ENCODE measurements at places on chromosomes 4 and X.

DNA sequence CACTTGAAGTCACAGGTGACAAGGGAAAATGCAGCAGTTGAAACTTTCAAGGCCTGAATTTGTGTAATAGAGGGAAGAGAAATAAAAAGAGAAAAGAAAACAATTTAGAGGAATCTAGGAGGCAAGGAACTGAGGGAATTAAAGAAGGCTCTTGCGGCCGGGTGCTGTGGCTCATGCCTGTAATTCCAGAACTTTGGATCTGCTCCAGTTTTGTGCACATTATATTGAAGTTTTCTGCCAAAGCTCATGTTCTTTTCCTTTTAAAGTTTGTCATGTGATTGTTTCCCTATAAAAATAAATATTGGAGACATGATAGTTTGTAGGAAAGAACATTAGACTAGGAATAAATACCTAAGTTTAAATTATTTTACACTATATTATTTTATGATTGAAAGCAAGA lies 433.9 kb upstream of the CPEB2 start:
- no peaks in the 10 kb centered on the region for H3K36me3 ChIP-seq
- no peaks in the 10 kb centered on the region for H3K4me1 ChIP-seq
- no peak overlapping the region for H3K4me3 ChIP-seq
- no peak for DNase-seq
- H3K27me3 ChIP-seq = no peaks in the 10 kb centered on the region

DNA sequence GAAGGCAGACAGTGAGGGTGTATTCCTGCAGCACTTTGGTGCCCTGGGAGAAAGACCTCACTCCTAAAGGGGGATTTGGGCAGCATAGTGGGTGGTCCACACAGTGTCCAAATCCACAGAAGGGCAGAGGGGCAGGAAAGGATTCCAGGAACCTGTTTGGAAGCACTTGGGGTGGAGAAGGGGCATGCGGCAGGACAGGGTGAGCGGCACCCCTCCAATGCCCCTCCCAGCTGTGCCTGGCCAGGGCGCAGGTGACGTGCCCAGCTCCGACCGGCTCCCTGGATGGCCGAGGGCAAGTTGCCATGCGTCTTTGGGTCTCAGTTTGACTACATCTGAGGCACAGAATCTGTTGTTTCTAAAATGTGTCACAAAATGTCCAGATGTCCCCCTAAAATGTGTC lies 66.5 kb upstream of the HMX1 start:
- DNase-seq = no peak
- no peak overlapping the region for H3K27ac ChIP-seq
- H3K4me1 ChIP-seq = no peaks in the 10 kb centered on the region
- H3K36me3 ChIP-seq = no peaks in the 10 kb centered on the region
- H3K27me3 ChIP-seq = peaks cover 7% of the 10 kb centered on the region

DNA sequence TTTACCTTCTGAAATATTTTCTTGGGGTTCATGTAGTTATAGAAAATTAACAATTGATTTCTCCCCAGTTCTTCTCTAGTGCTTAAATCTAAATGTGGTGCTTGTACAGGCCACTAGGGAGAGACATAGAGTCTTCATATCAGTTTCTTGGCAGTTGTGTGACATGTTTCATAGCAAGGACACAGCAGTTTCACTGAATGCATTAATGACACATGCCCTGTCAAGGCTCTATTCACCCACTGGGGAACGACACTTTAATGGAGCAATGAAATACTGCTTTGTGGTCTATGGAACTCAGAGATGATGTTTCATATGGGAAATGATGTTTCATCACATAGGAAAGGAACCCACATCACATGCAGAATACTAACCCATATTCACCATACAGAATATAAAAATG lies 2.8 kb downstream of the VEGFC start:
- no peak overlapping the region for H3K4me3 ChIP-seq
- H3K36me3 ChIP-seq = no peaks in the 10 kb centered on the region
- peaks cover 29% of the 10 kb centered on the region for H3K27me3 ChIP-seq
- DNase-seq = peak; percentile 91
- no peak overlapping the region for H3K27ac ChIP-seq
- peaks cover 14% of the 10 kb centered on the region for H3K4me1 ChIP-seq

DNA sequence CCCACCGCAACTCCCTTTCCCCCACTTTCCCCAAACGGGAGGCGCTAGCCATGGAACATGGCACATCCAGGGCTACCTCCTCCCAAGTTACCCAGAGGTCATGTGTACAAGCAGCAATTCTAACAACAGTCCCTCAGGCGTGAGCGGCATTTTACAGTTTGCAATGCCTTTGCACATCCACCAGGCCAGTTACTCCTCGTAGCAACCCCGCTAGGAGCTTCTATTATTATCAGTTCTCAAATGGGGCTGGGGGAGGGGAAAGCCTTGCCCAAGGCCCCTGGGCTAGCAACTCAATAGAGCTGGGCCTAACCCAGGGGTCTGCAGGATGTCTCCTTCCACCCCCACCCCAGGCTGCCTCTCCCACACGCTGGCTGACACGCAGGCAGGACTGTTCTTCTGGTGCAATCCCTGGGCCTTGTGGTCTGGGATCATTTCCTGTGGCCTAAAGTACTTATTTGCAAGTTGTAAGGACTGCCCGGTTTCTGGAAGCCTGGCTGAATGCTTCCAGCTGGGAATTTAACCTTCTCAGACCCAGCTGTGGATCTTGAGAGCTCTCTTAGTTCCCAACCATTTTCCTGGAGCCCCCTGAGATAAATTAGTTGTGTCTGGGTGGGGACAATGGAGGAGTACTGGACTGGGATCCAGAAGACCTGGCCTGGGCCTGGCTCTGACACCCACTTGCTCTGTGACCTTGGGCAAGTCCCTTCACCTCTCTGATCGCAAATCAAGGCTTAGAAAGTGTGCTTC lies 27.7 kb downstream of the PJA1 start:
- H3K4me3 ChIP-seq = no peak overlapping the region
- no peaks in the 10 kb centered on the region for H3K36me3 ChIP-seq
- H3K4me1 ChIP-seq = no peaks in the 10 kb centered on the region
- no peak for DNase-seq

GRCh38 chrX:153157450-153157849 lies 21.6 kb upstream of the MAGEA1 start:
- H3K4me3 ChIP-seq = no peak overlapping the region
- H3K36me3 ChIP-seq = no peaks in the 10 kb centered on the region
- H3K27ac ChIP-seq = no peak overlapping the region
- peaks cover 3% of the 10 kb centered on the region for H3K27me3 ChIP-seq
- H3K4me1 ChIP-seq = no peaks in the 10 kb centered on the region

GRCh38 chr4:123649645-123650391 lies 253.2 kb downstream of the SPRY1 start:
- H3K36me3 ChIP-seq = no peaks in the 10 kb centered on the region
- no peak overlapping the region for H3K27ac ChIP-seq
- no peaks in the 10 kb centered on the region for H3K27me3 ChIP-seq
- peaks cover 12% of the 10 kb centered on the region for H3K4me1 ChIP-seq
- H3K4me3 ChIP-seq = no peak overlapping the region

DNA sequence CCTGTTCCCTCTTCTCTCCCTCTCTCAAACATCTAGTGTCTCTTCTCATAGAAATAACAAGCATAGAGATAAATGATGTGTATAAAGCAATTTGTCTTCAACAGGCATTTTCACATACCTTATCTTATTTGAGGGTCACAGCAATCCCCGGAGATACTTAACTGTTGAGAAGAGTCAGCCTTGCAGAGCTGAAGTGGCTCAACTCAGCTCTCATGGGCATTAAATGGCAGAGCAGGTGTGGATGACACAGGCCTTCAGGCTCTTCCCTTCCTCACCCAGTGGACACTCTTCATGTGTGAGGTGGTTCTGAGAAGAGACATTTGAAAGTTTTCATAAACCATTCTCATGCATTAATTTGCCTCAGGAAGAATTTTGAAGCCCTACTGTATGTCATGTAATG lies 134.2 kb downstream of the AFF2 start:
- no peaks in the 10 kb centered on the region for H3K27me3 ChIP-seq
- H3K27ac ChIP-seq = no peak overlapping the region
- no peaks in the 10 kb centered on the region for H3K36me3 ChIP-seq
- DNase-seq = no peak
- H3K4me3 ChIP-seq = no peak overlapping the region

- no peak for DNase-seq
- H3K36me3 ChIP-seq = no peaks in the 10 kb centered on the region
- no peak overlapping the region for H3K4me3 ChIP-seq
- no peak overlapping the region for H3K27ac ChIP-seq
- H3K27me3 ChIP-seq = no peaks in the 10 kb centered on the region
- peaks cover 2% of the 10 kb centered on the region for H3K4me1 ChIP-seq
Measured at GRCh38 chr4:8422327-8422726, 18.2 kb downstream of the ACOX3 start.

DNA sequence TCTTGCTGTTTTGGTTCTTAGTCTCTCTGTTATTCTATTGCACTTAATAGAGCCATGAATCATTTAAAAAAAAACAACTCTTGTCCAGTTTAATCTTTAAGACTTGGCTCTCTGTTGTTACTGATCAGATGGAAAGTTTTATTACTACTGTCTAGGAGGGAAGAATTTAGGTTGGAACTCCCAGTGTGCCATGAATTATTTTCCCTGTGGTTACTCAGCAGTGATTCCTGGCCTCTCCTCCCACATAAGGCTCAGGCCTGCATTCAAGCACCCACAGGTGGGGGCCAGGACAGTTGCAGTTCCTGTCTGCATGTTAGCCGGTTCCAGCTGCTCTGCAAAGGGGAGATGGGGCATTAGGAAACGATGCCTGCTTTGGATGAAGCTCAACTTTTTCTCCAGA lies 29.8 kb upstream of the ESX1 start:
- H3K36me3 ChIP-seq = no peaks in the 10 kb centered on the region
- no peak for DNase-seq
- H3K4me3 ChIP-seq = no peak overlapping the region
- no peaks in the 10 kb centered on the region for H3K4me1 ChIP-seq

Measured in common myeloid progenitor, CD34-positive (primary cell).